Activated naive CD8-positive, alpha-beta T cell treated with anti-CD3 and anti-CD28 coated beads, Interleukin-2, amount 10 ng/mL, durations not matched to agents 7 days and 5 days (primary cell): ENCODE measurements at places on chromosomes 5 and 9. TPM values are rescaled to one million over a fixed set of nuclear protein-coding genes. Genes with fewer than 3 reads are reported as not detected.

GRCh38 chr9:77497322-77498198, 150.6 kb downstream of the GNA14 start:
- no peak overlapping the region for H3K27ac ChIP-seq
- H3K4me1 ChIP-seq = no peaks in the 10 kb centered on the region
- no peak for DNase-seq
- peaks cover 17% of the 10 kb centered on the region for H3K27me3 ChIP-seq

The FBXW11 gene
- 35.4 TPM for total RNA-seq

GRCh38 chr9:36548454-36548853, 24.2 kb upstream of the MELK start:
- H3K4me3 ChIP-seq = no peak overlapping the region
- DNase-seq = no peak
- H3K27ac ChIP-seq = no peak overlapping the region
- peaks cover 20% of the 10 kb centered on the region for H3K27me3 ChIP-seq
- H3K4me1 ChIP-seq = no peaks in the 10 kb centered on the region
- H3K36me3 ChIP-seq = no peaks in the 10 kb centered on the region

GRCh38 chr9:89465001-89465451, 32.9 kb downstream of the SEMA4D start:
- H3K27me3 ChIP-seq = no peaks in the 10 kb centered on the region
- H3K36me3 ChIP-seq = peaks cover 50% of the 10 kb centered on the region
- H3K4me3 ChIP-seq = peak overlapping the region; percentile 85

DNA sequence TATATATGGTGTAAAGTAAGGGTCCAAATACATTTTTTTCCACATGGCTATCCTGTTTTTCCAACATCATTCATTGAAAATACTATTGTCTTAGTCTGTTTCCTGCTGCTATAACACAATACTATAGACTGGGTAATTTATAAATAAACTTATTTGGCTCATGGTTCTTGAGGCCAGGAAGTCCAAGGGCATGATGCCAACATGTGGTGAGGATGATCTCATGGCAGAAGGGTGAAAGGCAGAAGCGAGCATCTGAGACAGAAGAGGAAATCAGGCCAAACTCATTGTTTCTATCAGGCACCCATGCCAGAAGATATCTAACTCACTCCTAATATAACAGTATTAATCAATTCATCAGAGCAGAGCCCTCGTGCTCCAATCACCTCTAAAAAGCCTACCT, 42.6 kb downstream of the ANKRD55 start:
- H3K36me3 ChIP-seq = peaks cover 1% of the 10 kb centered on the region
- H3K4me3 ChIP-seq = no peak overlapping the region
- no peak overlapping the region for H3K27ac ChIP-seq
- peaks cover 7% of the 10 kb centered on the region for H3K4me1 ChIP-seq
- H3K27me3 ChIP-seq = no peaks in the 10 kb centered on the region

The ACTBL2 gene
- not detected for total RNA-seq

GRCh38 chr5:154797762-154798161, 42.6 kb downstream of the LARP1 start:
- H3K4me1 ChIP-seq = peaks cover 25% of the 10 kb centered on the region
- no peak overlapping the region for H3K4me3 ChIP-seq
- DNase-seq = no peak
- H3K27ac ChIP-seq = no peak overlapping the region
- H3K36me3 ChIP-seq = peaks cover 46% of the 10 kb centered on the region

DNA sequence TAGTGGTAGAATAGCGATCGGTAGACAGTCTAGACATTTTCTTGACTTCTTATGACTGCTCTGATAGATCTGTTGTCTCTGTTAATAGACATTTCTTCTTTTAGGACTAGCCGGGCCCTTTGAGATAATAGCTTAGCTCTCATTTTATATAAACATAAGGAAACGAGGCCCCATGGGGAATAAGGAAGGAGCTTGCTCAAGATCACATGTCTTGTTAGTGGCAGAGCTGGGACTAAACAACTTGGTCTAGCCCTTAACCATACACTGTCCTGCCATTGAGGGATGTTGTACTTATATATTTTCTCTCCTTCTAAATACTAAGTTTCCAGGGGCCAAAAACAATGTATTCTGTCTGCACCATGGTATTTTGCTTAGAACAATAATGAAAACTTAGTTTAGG, 140.0 kb downstream of the GCNT1 start:
- H3K27me3 ChIP-seq = peaks cover 24% of the 10 kb centered on the region
- no peaks in the 10 kb centered on the region for H3K4me1 ChIP-seq
- H3K27ac ChIP-seq = no peak overlapping the region
- H3K36me3 ChIP-seq = no peaks in the 10 kb centered on the region
- no peak overlapping the region for H3K4me3 ChIP-seq

DNA sequence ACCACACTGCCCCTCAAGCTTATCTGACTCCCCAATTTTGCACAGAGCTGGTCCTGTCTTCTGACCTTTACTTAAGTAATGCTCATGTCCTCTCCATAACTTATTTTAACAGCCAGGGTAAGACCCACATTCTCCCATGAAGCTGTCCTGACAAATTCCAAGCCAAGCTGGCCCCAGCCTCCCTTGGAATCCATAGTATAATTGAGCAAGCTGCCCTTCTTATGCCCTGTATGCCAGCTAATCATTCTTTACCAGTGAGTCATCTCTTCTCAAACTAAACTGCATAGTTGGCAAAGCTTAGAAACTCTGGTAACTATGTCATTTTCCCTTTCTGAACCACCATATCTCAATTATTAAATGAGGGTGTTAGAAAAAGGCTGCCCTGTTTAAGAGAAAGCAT, 92.4 kb downstream of the NFIB start:
- no peak for DNase-seq
- no peak overlapping the region for H3K27ac ChIP-seq

GRCh38 chr5:76425928-76426804, 23.1 kb downstream of the IQGAP2 start:
- no peak overlapping the region for H3K4me3 ChIP-seq
- no peak for DNase-seq
- peaks cover 7% of the 10 kb centered on the region for H3K4me1 ChIP-seq

DNA sequence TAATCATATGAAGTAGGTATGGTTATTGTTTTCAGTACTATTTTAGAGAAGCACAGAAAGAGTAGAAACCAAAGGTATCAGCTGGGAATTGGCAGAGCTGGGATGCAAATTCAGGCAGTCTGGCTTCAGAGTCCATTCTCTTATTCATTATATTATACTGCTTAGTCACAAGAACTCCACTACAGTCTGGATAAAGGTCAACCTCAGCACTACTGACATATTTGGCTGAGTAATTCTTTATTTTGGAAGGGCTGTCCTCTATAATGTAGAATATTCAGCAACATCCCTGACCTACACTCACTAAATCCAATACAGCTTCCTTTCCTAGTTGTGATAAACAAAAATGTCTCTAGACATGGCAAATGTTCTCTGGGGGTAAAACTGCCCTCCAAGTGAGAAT, 37.6 kb downstream of the PTGER4 start:
- no peak for DNase-seq
- no peak overlapping the region for H3K27ac ChIP-seq
- peaks cover 2% of the 10 kb centered on the region for H3K4me1 ChIP-seq
- H3K4me3 ChIP-seq = no peak overlapping the region

The SLC9A3 gene
- 2.0 TPM for total RNA-seq

DNA sequence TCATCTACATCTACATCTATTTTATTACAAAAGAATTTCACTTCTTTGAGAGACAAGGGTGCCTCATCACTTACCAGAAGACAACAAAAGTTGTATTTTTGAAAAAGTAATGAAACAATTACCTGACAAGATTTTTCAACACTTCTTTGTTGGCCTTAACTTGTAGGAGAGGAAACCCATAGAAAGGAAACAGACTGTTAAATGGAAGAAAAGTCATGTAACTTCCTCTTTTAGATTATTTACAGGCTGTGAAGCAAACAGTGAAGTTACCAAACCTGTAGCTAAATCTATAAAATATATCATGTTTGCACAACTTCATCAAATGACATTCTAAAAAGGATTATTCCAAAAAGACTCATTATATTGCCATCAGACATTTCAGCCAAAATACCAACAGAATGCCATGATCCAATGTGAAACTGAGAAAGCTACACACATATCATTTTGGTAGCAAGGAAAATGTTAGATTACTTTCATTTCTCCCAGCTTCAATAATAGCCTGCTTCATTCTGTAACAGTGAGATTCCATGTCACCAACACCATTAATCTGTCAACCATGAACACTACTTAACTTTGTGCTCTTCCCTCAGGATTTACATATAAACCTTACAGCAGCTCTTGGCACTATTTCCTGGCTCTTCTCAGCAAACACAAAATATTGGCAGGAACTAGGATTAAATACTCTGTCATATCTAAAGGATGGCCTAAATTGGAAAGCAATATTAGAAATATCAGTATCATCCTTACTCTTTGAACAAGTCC, 122.5 kb downstream of the MCTP1 start:
- no peaks in the 10 kb centered on the region for H3K27me3 ChIP-seq
- H3K4me1 ChIP-seq = peaks cover 2% of the 10 kb centered on the region
- no peak overlapping the region for H3K4me3 ChIP-seq

The PAEP gene
- not detected for total RNA-seq

DNA sequence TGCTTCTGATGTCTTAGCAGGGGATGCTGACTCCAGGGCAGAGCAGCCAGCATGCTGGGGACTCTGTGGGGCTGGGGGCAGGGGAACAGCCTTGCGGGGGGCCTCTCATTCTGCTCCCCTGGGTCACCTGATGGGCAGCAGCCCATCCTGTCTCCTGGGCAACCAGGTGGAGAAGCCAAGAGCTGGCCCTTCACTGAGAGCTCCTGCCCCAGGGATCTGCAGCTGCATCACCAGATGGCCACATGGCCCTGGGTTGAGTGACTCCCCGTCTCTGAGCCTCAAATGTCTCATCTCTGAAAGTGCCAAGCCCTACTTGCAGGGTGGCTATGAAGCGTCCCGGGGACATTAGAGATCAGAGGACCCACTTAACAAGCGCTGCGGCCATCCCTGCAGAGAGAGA, 49.1 kb downstream of the LRSAM1 start:
- peaks cover 8% of the 10 kb centered on the region for H3K36me3 ChIP-seq
- no peak overlapping the region for H3K27ac ChIP-seq
- peaks cover 9% of the 10 kb centered on the region for H3K4me1 ChIP-seq
- no peak overlapping the region for H3K4me3 ChIP-seq

DNA sequence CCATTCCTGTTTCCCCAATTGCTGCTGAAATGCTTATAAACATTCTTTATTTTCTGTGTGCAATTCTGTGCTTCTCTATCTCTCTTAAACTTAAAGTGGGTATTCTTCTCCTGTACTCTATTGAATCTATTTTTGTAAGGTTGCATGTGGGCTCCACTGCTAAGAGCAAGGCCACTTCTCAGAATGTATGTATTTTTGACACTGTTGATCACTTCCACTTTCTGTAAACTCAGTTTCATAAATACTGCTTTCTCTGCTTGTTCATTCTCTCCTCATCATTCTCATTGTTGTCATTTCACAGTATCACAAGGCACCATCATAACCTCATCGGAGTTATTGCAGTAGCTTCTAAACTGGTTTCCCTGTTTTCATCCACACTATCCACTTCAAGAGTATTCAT, 483.0 kb upstream of the CDH18 start:
- DNase-seq = no peak
- H3K4me1 ChIP-seq = no peaks in the 10 kb centered on the region
